ENCODE measurements at places on chromosomes 1 and 21.

DNA sequence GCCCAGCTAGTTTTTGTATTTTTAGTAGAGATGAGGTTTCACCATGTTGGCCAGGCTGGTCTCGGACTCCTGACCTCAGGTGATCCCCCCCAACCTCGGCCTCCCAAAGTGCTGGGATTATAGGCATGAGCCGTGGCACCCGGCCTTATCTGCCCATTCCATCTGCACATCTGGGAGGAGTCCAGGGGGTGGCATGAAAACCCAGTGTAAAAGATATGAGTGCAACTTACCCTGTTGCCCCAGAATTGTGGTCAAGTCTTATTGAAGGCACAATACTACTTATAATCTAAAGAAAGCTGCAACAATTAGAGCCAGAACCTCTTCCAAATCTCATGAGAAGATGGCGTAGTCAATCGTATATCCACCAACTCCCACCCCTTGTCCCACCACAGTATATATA is 18.4 kb downstream of the CTXND2 start:
- no peak for DNase-seq

GRCh38 chr1:81702903-81703302 is 97.8 kb upstream of the ADGRL2 start:
- peak; percentile 96 for DNase-seq

GRCh38 chr21:41683815-41684214 is 83.0 kb downstream of the RIPK4 start:
- no peak for DNase-seq

DNA sequence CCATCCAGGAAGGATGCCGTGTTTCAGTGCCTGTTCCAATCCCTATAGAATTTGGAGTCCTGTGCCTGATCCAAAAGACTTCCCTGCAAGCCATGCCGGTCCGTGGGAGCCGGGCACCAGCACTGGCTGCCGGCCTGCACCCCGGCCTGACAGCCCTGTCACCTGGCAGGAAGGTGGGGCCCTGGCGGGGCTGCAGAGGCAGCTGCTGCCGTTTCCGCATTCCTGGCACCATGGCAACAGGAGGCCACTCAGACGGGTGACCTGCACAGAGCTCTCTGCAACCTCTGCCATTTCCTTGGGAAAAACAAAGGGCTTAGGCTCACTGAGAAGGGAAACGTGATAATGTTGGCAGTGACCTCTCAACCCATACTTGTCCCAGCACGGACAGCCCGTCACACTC is 63.2 kb upstream of the TMEM51 start:
- no peak for DNase-seq

- DNase-seq = no peak
Observed at GRCh38 chr21:19353256-19353655, 949.7 kb upstream of the TMPRSS15 start.

DNA sequence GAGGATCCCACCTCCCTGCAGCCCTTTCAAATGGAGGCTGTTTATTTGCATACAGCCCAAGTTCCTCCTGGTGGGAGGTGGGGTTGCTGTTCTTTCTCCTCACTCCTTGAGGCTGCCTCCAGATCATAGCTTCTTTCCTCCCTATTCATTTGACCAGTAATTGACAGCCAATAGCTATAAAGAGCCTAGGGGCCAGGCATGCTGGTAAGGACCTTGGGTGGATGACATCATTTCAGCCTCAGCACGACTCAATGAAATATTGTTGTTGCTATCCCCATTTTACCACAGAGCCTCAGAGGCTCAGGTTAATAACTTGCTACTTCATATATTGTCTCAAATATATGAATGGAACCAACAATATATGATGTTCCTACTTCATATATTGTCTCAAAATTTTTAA is 31.1 kb downstream of the ZSCAN20 start:
- no peak for DNase-seq

All from fibroblast of skin of scalp (primary cell).